ENCODE measurements at places on chromosomes 5 and 9.

DNA sequence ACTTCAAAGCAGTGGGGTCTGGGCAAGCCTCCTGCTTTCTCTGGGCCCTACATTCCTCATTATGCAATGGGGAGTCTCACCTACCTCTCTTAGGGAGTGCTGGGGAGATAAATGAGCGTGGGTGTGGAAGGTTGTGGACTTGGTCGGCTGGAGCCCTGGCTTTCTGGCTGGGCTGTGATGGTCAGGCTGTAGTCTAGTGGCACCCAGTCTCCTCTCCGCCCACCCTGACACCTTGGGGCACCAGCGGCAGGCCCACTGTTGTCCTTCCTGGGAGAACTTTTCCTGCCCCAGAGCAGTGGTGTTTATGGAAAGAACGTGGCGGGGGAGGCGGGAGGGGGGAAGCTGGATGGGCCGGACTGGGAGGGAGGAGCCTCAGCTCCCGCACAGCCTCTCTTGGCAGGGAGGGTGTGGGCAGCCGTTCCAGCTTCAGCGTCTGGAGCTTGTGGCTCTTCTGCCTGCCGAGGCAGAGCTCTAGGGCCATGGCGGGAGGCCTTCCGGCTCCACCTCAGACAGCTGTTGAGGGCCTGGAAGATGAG, 4.1 kb downstream of the PTGS1 start:
- no peak for DNase-seq

DNA sequence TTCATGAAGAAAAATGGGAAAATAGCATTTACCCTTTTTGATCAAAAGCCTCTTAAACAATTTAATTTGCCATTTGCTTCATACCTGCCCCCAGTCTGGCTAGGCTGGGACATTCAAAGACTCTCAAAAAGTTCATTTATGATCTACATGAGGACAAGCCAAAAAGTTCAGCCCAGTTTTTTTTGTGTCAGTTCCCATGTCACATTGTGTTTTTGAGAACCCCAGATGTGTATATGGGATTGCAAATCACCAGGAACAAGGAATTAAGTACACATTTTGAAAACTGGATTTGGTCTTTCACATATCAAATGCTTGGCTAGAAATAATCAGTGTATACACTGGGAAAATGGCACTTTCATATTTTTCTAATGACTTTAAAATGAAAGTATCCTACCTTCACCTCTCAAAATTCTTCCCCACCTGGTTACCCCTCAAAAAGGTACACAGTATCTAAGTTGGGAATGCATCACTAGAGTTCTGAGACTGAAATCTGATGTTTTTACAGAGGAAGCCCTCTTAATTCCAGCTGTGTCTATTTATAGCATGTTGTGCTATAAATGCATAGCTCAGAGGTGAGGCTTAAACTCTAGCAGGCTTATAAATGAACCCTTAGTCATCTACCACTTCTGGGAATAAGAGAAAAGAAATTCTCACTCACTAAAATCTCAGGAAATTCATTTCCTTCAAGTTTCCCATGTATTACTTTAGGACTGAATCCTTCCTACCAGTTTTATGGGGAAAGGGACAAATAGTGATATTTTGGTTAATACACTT, 9.3 kb downstream of the STOM start:
- DNase-seq = no peak

DNA sequence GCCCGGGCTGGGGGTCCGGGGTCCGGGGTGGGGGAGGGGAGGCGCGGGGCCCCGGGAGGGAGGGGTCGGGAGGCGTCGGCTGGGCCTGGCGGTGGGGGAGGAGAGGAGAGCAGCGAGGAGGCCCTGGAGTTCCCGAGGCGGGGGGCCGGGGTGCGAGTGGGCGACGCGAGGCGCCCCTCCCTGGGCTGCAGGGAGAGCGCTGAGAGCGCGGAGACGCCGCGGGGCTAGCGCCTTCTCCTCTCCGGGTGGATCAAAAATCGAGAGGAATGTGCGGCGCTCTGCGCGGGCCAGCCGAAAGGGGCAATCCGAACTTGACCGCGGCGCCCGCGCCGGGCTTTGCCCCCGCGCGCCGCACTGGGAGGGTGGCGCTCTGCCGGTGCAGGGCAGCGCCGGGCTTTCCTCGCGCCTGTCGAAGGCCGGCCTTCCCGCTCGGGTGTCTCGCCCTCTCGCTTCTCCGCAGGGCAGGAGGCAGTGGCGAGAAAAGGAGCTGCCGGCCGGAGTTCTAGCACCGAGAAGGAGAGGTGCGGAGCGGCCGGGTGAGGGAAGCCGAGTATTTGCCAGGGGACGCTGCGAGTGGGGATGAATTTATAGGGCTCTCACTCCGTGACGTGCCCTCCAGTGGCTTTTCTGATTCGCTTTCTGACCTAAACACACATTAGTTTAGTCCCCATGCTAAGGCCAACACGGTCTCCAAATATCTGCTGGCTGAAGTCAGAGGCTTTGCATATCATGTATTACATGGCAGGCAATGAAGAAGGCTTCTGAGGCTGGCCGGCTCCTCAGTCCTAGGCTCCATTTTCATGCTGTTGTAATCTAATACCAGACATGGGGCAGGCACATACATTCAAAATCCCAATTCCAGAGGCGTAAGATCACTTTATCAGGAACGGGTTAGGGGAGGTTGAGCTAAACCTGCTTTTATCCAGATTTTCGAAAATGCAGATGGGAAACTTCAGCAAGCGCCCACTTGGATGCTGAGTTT, 503 bp upstream of the GDNF start:
- DNase-seq = no peak

DNA sequence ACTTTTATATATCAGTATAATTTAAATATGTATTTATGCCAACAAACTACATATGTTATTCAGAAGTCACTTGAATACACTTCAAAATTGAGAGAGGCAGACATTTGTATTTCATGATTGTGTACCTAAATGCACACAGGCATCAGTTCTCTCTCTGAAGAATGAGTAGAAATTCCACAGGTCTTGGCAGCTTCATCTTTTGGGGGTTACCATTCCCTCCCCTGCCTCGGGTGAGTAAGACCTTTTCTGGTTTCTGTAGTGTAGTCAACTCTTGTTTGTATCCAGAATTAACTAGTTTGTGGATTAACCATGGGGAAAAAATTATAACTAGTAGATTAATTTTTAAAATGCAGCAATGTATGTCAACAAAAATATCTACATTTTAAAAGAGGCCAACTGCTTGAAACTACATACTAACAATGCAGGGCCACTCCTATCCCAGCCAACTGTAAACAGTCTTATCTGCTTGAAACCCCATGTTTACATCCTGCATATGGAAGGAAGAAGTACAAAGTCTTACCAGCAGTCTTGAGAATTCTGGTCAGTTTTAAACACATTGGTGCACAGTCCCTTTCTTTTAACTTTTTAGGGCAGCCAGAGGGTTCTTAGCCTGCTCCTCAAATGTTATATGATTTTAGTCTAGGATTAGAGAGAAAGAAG, 339.6 kb upstream of the KIF2A start:
- no peak for DNase-seq

GRCh38 chr9:5863092-5863746, 27.5 kb upstream of the MLANA start:
- DNase-seq = no peak

GRCh38 chr5:170143710-170144109, 38.0 kb downstream of the FOXI1 start:
- DNase-seq = no peak

GRCh38 chr9:135886147-135886981, 21.0 kb downstream of the CAMSAP1 start:
- no peak for DNase-seq

- DNase-seq = no peak
These were observed 44.8 kb upstream of the SNAPC3 start for GRCh38 chr9:15377625-15378540.

DNA sequence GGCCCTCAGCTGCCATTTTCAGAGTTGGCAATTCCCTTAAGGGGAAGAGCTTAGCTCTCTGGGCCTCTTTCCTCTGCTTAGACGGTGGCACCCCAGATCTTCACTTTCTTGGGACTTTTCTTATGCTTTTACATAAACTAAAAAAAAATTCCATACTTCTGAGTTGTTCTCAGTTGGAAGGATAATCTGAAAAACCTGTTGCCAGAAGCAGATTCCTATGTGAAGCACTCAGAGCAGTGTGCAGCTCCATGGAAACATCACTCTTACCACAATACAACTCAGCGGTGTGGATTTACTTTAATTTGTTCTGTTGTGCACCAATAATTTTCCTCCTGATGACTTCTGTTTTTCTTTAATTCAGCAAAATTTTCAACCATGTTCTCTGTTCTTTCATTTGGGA, 44.1 kb upstream of the MROH2B start:
- no peak for DNase-seq

DNA sequence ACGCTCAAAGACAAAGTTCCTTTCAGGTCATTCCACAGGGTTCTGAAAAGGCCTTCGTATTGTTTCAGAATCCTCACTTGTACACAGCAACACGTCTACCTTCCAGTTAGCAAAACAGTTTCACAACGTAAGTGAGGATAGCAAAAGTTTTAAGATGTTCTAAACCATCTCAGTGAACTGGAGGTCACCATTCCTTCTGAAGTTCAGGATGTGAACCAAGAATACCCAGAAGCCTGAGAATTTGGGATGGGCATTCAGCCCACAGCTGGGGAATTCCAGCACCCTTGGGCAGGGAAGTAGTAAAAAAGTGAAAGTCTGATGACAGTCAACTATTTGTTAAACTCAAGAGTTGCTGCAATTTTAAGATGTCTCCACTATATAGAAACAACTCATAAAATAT, 224.5 kb downstream of the BNC2 start:
- DNase-seq = no peak

- no peak for DNase-seq
These were observed 18.7 kb upstream of the EEIG1 start for GRCh38 chr9:127999461-127999860.

GRCh38 chr5:119037496-119038215, 33.2 kb upstream of the DMXL1 start:
- DNase-seq = no peak

DNA sequence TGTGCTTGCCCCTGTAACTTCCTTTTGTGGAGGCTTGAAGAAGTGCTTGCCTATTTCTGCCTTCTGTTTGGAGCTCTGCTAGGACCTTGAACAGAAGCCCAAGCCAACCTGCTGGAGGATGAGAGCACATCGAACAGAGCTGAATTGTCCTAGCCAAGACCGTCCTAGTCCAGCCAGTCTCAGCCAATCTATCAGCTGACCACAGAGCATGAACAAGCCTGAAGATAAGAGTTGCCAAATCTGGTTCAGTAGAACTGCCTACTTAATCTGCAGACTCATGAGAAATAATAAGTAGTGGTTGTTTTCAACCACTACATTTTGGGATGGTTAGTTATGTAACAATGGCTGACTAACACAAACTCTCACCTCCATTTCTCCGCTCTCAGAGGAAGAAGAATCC, 4.4 kb upstream of the SNX2 start:
- no peak for DNase-seq

DNA sequence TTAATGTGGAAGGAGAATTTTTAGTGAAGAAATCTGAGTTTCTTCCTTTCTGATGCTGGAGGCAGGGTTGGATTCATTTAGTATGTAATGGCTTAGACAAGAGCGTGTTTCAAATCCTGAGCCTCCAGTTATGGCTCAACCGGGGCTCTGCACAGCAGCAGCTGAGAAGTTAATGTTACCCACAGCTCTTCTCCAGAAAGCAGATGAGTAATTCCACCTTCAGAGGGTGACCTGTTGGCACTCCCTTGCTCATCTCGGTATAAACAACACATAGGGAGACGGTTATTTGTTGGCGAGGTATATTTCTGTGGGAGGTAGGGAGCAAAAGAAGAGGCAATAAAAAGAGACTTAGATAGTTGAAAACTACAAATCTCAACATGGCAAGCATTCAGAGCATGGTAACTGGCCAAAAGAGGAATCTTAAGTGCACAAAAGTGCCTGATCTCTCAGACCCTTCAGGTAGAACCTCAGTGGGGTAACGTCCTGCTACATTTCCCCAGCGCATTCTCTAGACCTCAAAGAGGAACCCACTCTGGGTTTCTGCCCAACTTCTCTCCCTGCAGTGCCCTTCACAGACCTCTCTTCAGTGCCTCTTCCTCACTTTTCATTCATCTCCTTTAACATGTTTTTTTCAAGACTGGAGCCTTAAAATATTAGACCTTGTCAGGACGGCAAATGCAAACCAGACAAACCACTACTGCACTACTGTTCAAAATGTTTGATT, 417.5 kb upstream of the ADAMTSL1 start:
- no peak for DNase-seq

- no peak for DNase-seq
These were observed 1072.6 kb upstream of the COX7C start for GRCh38 chr5:85545129-85545528.

GRCh38 chr5:141465351-141465750, 10.4 kb upstream of the PCDHGC3 start:
- no peak for DNase-seq

DNA sequence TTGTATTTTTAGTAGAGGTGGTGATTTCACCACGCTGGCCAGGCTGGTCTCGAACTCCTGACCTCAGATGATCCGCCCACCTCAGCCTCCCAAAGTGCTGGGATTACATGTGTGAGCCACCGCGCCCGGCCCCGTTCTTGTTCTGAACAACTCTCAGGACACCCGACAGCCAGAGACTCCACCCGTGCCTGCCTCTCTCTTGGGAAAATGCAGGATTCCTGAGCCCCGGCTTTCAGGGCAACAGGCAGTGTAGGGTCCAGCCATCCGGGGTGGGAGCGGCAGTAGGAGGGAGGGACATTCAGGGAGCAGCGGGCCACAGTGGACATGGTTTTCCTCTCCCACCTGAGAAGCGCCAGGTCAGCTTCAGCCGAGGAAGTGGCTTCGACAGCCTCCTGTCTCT, 34.4 kb downstream of the NCS1 start:
- DNase-seq = no peak

- no peak for DNase-seq
These were observed 137.7 kb downstream of the HSD17B3 start for GRCh38 chr9:96164268-96164683.

DNA sequence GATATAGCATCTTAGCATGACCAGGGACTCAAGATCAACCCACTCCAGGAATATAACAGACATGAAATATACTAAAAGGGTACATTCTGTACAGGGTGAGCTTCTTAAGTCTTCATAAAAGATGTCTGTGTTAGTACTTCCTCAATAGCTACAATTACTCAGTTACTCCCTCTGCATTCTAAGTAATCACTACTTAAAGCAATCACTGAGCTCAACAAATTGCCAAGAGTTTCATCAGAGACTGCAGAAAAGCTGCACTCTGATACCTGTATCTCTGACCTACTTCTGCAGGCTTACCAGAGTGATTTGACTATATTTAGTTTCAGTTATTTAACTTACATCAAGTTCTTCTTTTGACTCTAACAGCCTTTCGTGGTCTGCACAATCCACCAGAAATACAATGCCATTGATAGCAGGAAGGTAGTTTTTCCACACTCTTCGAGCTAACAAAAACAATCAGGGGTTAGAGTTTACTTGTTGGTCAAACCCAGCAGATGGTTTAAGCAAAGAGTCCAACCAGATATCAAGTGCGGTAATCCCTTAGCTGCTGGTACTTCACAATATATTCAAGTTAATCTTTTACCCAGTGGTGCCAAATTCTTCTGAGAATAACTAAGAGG, 23.3 kb downstream of the SAR1B start:
- no peak for DNase-seq

GRCh38 chr9:116000748-116001329, 152.8 kb upstream of the PAPPA start:
- no peak for DNase-seq
